ENCODE measurements at places on chromosomes 6 and 20.

- DNase-seq, result no peak
Measured at GRCh38 chr20:35559042-35559693, 17.3 kb downstream of the ERGIC3 start.

DNA sequence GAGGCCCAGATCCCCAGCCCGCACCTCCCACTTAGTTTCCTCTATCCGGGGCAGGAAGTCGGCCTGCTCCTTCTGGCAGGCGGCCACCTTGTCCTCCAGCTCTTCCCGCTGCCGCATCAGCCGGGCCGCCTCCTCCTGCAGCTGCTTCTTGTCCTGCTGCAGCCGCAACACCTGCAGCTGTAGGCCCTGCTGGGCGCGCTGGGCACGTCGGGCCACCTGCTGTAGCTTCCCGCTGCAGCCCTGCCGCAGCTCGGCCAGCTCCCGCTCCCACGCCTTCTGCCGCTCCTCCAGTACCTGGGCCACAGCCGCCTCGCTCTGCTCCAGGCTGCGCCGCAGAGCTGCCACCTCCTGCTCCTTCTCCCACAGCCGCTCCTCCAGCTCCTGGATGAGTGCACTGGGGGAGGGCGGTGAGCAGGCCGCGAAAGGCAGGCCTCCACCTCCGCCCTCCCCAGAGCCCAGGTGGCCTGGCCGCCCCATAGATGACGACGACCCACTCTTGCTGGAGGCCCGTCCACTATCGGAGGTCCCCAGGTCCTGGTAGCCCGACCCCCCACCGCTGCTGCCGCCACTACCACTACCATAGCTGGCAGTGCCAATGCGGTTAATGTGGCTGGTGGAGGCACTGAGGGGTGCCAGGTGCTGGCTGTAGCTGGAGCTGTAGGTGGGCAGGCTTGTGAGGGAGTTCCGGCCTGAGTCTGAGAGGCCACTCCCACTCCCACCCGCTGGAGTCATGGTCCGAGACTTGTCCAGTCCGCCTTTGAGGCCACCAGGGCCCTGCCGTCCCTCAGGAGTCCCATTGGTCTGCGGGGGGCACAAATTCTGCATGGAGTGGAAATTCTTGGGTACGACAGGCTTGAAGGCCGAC is 6.0 kb upstream of the FASTKD5 start:
- DNase-seq, result no peak

DNA sequence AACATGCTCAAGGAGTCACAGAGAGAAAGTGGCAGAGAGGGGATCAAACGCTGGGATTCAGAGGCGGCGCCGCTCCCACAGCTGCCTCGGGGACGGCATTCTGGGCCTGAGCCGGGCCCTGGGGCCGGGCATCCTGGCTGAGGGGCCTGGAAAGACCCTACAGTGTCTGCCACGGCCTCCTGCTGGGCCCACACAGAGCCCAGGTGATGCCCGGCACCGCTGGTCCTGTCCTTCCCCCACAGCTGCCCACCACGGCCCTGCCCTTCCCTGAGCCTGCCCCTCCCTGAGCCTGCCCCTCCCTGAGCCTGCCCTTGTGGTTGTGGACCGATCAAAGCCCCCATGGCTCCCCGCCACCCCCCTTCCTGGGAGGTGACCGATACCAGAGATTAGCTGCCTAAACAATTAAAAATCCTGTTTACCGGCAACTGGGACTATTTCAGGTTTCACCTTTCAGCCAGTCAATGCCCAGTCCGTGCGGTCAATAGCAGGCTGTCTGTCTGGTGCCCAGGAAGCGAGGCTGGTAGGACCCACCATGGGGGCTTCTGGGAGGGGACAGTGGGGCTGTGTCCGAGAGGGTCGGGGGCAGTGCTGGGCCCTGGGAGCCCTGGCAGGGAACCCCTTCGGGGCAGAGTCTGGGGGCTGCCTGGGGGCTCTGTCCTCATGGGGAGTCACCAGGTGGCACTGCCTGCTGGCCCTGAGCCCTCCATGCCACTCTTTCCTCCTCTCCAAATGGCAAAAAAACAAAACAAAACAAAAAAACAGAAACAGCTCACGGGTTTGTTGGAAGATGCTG is 55.4 kb upstream of the GATA5 start:
- DNase-seq, result no peak

GRCh38 chr6:94127716-94128115 is 708.4 kb upstream of the EPHA7 start:
- DNase-seq, result no peak

DNA sequence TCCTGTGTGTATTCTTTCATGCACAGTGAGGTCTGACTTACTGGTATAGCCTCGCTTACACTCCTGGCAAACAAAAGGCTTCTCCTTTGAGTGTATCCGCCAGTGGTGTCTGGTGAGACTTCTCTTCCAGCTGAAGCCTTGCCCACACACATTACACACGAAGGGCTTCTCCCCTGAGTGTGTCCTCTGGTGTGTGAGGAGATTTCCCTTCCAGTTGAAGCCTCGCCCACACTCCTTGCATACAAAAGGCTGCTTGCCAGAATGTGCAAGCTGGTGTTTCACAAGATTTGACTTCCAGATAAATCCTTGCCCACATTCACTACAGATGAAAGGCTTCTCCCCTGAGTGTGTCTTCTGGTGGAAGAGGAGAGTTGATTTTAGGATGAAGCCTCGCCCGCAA is 21.5 kb downstream of the ZNF337 start:
- no peak for DNase-seq

DNA sequence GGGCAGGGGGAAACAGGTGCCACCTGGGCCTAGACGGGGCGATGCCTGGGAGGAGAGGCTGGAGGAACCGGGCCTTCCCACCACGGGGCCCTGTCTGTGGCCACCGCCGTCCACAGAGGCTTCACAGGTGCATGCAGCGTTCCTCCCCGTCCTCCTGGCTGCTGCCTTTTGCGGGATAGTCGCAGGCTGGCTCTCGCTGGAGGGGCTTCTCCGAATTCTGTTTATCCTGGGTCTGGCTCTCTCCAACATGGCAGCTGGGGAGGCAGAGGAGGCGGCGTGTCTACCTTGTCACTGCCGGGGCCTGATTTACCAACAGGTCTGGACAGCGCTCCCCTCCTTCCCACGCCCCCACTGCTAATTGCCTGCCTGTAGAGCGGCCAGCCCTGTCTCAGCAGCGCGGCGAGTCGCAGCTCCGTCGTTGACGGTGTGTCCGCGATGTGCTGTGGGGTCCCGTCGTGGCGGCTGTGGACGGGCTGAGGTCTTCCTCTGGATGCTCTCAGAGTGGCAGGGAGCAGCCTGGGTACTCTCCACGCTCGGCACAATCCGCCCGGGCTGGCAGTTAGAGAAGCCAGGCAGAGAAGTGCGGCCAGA is 262.9 kb downstream of the TAF4 start:
- no peak for DNase-seq

DNA sequence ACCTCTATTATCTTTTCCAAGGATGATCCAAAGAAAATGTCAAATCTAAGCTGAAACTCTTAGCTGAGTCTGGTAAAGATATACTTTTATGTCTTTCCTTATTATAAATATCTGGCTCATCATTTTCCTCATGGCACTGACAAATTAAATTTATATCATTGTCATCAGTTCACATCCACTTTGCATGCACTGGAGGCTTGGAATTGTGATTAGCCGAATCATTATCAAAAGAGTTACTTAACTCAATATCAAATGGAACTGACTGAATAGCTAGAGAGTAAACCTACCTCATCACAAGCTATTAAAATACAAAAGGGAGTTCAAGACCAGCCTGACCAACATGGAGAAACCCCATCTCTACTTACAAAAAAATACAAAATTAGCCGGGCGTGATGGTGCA is 713.9 kb upstream of the MARCKS start:
- DNase-seq, result no peak

GRCh38 chr6:32117461-32117860 is 8.3 kb upstream of the TNXB start:
- DNase-seq, result no peak

DNA sequence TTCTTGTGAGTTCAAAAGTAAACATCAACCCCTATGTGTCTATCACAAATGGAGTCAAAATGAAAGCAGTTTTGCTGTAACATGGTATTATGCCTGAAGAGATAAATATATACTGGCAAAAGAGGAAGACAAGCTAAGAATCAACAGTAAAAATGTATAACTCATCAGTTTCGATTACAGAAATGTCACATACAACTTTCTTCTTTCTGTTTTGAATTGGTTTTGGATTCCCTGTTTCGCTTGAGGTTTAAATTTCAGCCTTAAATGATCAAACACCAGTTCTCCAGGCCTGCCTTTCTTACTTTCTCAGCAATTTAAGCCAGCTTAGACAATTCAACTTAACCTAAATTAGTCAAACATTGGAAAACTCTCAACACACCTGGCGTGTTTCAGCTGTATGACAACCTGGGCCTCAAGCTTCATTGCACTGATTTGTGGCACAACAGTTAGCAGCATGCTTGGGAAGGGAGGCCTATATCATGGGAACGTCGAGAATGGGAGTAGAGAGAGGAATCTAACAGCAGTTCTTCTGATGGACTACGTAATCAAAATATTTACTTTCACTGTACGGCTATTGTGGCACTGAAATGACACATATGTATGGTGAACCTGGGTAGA is 51.9 kb upstream of the MARCKS start:
- no peak for DNase-seq

- DNase-seq, result no peak
Measured at GRCh38 chr20:60035-60918, 27.2 kb upstream of the DEFB125 start.
